ENCODE measurements at places on chromosomes 1 and 21.

- no peak for DNase-seq
Observed at GRCh38 chr1:27545271-27545670, 55.3 kb upstream of the WASF2 start.

GRCh38 chr21:15706696-15707095, 23.1 kb upstream of the USP25 start:
- no peak for DNase-seq

DNA sequence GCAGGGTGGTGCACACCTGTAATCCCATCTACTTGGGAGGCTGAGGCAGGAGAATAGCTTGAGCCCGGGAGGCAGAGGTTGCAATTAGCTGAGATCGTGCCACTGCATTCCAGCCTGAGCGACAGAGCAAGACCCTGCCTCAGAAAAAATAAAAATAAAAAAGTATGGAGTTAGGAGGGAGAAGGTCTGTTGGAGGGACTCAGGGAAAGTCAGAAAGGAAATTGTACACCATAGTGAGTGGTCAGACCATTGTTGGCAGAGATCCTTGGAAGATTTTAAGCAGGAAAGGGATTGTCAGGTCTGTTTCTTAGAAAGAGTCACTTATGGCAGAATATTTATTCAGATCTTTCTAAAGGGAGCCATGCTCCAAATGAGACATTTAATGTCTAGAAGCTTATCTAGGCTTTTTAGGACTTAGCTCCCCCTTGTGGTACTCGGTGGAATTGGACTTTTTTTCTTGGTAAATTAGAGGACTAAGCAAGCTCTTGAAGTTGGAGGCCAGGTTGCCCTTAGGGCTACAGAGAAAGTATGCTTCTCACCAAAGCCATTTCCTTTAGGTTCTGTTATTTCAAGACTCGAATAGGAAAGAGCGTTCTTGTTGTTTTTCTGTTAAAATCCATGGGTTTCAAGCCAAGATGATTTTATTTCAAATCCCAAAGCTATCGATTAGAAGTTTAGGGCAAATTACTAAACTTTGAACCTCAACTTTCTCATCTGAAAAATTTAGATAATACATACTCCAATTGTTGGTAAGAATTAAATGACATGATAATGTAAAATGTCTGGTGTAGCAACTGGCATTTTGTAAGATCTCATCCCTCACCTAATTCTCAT, 16.5 kb downstream of the MIA3 start:
- DNase-seq, result no peak

GRCh38 chr1:27144920-27145661, 9.8 kb downstream of the SLC9A1 start:
- DNase-seq, result no peak

DNA sequence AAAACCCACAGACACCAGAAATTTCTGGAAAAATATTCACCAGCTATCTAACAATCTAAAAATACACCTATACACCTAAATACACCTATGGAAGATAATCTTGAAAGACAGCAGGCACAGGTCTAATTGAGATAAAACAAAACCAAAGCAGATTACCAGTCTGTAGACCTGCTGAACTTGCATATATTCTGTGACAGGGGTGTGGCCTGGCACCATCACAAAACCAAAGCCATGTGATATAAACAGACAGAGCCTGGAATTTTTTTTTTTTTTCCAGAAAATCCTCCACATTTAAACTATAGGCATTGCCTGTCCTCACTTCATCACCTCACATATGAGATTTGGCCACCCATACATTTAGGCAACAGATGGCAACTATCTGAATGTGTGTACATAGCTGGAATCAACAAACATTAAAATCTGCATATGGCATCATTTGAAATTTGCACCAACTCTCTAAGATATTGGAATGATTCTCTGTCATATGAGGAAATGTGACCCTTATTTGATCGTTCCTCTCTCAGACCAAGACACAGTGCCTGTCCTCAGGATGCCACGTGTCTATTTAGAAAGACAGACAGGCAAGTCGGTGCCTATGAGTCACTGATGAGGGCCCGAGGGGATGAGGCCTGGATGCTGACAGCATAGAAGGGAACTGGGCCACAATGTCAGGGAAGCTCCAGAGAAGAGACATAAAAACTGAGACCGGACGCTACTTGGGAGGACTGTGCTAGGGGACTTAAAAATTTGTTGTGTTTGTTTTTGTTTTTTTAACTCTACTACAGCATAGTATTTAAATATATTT, 32.6 kb downstream of the NMNAT2 start:
- no peak for DNase-seq

- no peak for DNase-seq
Observed at GRCh38 chr1:47106792-47107191, 30.4 kb upstream of the CYP4A22 start.

GRCh38 chr1:1402072-1402900, 3.2 kb upstream of the CCNL2 start:
- no peak for DNase-seq

- DNase-seq, result peak; percentile 78
Observed at GRCh38 chr1:109790735-109791494, 27.2 kb upstream of the EPS8L3 start.

GRCh38 chr1:157678721-157679120, 21.8 kb downstream of the FCRL3 start:
- no peak for DNase-seq

DNA sequence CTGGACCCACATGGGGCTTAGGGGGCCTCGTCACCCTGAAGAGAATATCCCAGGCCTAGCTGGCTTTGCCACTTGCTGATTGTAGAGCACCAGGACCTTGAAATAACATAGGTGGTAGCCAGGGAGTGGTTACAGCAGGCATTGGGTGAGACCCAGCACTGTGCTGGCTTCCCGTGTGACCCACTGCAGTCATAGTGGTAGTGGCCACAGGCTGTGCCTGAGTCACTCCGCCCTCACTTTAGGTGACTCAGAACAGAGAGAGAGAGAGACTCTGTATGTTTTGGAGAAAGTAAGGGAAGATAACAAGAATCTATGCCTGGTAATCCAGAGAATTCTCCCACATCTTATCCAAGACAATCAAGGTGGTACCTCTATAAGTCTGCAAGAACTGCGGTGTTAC, 98.7 kb upstream of the LHX8 start:
- no peak for DNase-seq

- DNase-seq, result peak; percentile 61
Observed at GRCh38 chr21:45556645-45557615, 14.7 kb upstream of the SLC19A1 start.

- no peak for DNase-seq
Observed at GRCh38 chr21:31316488-31317169, 27.4 kb downstream of the TIAM1 start.

- peak; percentile 86 for DNase-seq
Observed at GRCh38 chr1:245156041-245156735, 1.4 kb downstream of the KIF26B start.

DNA sequence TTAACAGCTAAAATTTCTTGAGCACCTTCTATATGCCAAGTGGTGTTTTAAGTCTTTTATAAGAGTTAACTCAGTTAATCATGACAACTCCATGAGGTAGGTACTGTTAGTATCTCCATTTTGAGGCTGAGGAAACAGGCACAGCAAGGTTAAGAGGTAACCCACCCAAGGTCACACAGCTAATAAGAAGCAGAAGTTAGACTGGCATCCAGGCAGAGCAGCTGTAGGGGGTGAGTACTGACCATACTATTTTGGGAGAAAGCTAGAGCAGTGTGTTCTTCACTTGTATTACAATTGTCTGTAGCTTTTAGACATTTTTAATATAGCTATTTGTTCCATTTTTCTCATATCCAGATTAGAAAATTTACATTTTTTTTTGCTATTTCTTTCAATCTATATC, 4.8 kb downstream of the ATP6V1G3 start:
- no peak for DNase-seq

- no peak for DNase-seq
Observed at GRCh38 chr1:232164078-232164963, 465.6 kb downstream of the SIPA1L2 start.
